Pancreas (tissue), 10 donors: ENCODE measurements at places on chromosomes 16 and 17. TPM values are rescaled to one million over a fixed set of nuclear protein-coding genes. Genes with fewer than 3 reads are reported as not detected.

DNA sequence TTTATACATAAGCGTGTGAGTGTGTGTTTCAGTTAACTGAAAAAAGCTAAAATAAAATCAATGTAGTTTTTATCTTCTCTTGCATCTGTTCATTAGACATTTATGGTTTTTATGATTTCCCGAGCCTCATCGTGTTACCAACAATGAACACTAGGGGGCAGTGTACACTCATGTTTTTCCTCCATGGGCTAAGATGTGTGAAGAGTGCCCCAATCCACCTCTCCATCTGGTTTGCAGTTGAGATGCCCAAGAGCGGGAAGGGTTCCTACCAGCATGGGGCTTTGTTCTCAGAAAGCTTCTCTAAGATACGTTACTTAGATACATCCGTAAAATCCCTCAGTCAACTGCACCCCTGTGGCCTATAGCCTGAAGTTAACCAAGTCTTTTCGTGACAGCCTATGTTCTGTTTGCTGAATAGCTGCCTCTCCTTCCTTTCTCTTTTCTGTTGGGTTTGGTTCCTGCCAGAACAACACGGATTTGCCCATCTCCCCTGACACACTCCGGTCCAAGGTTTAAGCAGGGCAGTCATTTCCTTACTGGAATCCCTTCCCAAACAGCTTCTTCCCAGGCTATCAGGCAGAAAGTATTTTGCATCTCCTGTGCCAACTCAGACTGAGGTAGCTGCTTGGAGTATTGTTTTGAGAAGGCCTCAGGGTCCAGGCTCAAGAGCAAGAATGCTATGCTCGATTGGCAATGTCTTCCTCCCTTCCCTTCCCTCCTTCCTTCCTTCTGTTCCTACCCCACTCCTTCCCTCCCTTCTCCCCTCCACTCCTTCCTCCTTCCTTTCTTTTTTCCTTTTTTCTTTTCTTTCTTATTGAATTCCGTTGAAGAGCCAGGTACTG, 12.9 kb upstream of the ELAC2 start:
- H3K4me3 ChIP-seq, result no peak overlapping the region
- H3K4me1 ChIP-seq, result no peaks in the 10 kb centered on the region
- H3K27me3 ChIP-seq, result no peaks in the 10 kb centered on the region
- no peak for DNase-seq
- H3K36me3 ChIP-seq, result no peaks in the 10 kb centered on the region
- no peak overlapping the region for H3K27ac ChIP-seq

SLC16A13 gene
- 2.1 TPM for total RNA-seq

- H3K27me3 ChIP-seq, result no peaks in the 10 kb centered on the region
- no peak overlapping the region for H3K4me3 ChIP-seq
- no peak for DNase-seq
- no peak overlapping the region for H3K27ac ChIP-seq
Measured at GRCh38 chr17:77433385-77434135, 292.8 kb downstream of the SEC14L1 start.

- H3K4me1 ChIP-seq, result no peaks in the 10 kb centered on the region
- no peaks in the 10 kb centered on the region for H3K27me3 ChIP-seq
- no peaks in the 10 kb centered on the region for H3K36me3 ChIP-seq
- no peak overlapping the region for H3K27ac ChIP-seq
- no peak for DNase-seq
Measured at GRCh38 chr17:57422574-57423164, 166.3 kb downstream of the MSI2 start.

- H3K27me3 ChIP-seq, result no peaks in the 10 kb centered on the region
- no peaks in the 10 kb centered on the region for H3K36me3 ChIP-seq
- DNase-seq, result no peak
- H3K4me3 ChIP-seq, result peak overlapping the region; percentile 89
- H3K27ac ChIP-seq, result peak overlapping the region; percentile 84
- peaks cover 7% of the 10 kb centered on the region for H3K4me1 ChIP-seq
Measured at GRCh38 chr17:67718325-67718941, 697 bp downstream of the NOL11 start.

GRCh38 chr17:79047923-79048825, 24.2 kb downstream of the C1QTNF1 start:
- no peak overlapping the region for H3K4me3 ChIP-seq
- H3K27me3 ChIP-seq, result no peaks in the 10 kb centered on the region
- DNase-seq, result no peak

DNA sequence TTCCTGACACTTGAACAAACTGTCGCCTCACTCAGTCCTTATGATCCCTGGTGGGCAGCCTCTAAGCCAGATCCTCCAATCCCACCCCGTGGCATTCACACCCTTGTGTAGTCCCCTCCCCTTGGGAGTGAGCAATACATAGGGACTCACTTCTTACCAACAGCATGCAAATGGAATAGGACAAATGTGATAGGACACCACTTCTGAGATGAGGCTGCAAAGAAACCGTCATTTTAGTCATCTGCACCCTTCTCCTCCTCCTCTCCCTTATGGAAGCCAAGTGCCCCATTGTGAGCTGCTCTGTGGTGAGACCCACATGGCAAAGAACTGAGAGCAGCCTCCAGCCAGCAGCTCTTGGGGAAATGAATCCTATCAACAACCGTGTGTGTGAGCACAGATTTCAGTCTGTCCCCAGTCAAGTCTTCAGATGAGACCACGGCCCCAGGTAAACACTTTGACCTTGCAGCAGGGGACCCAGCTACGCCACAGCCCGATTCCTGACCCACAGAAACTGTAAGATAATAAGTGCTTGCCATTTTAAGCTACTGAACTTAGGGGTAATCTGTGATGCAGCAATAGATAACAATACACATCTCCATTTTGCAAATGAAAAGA, 46.9 kb downstream of the ZFHX3 start:
- no peaks in the 10 kb centered on the region for H3K36me3 ChIP-seq
- peak overlapping the region; percentile 65 for H3K27ac ChIP-seq
- DNase-seq, result no peak
- H3K4me3 ChIP-seq, result no peak overlapping the region
- H3K27me3 ChIP-seq, result no peaks in the 10 kb centered on the region

MT1A gene
- total RNA-seq, result 4.0 TPM

TRAPPC1 gene
- total RNA-seq, result 33.0 TPM

- DNase-seq, result no peak
- H3K36me3 ChIP-seq, result no peaks in the 10 kb centered on the region
- H3K4me3 ChIP-seq, result no peak overlapping the region
- H3K4me1 ChIP-seq, result no peaks in the 10 kb centered on the region
- H3K27me3 ChIP-seq, result no peaks in the 10 kb centered on the region
Measured at GRCh38 chr17:43402567-43402966, 3.8 kb downstream of the ARL4D start.

AOC3 gene
- total RNA-seq, result 3.0 TPM

ZG16 gene
- 1.4 TPM for total RNA-seq

GRCh38 chr17:12070561-12070960, 49.9 kb downstream of the MAP2K4 start:
- no peaks in the 10 kb centered on the region for H3K27me3 ChIP-seq
- no peaks in the 10 kb centered on the region for H3K36me3 ChIP-seq
- H3K4me3 ChIP-seq, result no peak overlapping the region
- no peak for DNase-seq
- H3K27ac ChIP-seq, result no peak overlapping the region

DNA sequence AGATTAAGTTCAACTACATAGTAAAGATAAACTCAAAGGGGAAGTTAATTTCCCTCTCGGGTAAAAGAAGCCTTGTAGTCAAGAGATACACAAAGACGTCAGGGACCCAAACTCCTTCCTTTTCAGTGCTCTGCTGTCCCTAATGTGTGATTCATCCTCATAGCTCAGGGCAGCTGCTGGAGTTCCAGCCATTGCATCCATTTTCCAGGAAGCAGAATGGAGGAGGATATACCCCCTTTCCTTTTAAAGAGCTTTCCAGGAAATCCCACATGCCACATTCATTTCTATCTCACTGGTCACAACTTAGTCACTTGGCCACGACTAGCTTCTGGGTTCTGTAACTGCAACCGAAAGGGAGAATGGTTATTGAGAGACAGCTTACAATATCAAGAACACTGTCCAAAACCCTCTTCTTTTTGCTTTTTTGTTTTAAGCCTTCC, 95.3 kb downstream of the SOCS1 start:
- H3K36me3 ChIP-seq, result no peaks in the 10 kb centered on the region
- H3K4me1 ChIP-seq, result no peaks in the 10 kb centered on the region
- no peak overlapping the region for H3K27ac ChIP-seq
- no peak overlapping the region for H3K4me3 ChIP-seq
- no peak for DNase-seq
- no peaks in the 10 kb centered on the region for H3K27me3 ChIP-seq

DNA sequence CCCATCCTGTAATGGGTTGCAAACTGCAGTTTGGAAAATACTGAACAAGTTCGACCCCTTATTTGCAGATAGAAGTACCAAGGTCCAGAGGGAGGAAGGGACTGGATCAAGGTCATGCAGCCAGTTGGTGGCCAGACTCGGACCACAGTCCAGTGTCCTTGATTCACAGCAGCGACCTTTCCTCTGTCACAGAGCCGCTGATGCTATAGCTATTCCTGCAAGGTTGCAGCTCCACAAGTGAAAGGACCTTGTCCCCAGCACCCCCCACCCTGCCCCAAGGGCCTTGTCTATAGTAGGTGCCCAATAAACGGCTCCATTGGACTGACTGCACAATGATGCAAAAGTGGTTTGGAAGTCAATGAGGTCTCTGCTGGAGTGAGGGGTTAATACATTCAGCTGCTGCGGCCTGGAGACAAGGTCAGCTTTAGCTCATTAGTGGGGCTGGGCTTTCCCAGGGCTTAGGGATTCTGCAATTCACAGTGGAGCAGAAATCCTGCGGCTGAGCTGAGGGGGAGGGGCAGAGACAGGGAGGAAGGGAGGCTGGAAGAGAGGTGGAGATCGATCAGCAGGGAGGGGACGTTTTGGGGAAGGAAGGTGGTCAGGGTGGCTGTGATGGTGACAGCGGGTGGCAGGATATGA, 13.4 kb upstream of the CRHR1 start:
- no peak overlapping the region for H3K4me3 ChIP-seq
- peaks cover 4% of the 10 kb centered on the region for H3K4me1 ChIP-seq
- no peaks in the 10 kb centered on the region for H3K27me3 ChIP-seq
- no peak for DNase-seq
- no peak overlapping the region for H3K27ac ChIP-seq
